ENCODE measurements at places on chromosomes 16 and 17.

DNA sequence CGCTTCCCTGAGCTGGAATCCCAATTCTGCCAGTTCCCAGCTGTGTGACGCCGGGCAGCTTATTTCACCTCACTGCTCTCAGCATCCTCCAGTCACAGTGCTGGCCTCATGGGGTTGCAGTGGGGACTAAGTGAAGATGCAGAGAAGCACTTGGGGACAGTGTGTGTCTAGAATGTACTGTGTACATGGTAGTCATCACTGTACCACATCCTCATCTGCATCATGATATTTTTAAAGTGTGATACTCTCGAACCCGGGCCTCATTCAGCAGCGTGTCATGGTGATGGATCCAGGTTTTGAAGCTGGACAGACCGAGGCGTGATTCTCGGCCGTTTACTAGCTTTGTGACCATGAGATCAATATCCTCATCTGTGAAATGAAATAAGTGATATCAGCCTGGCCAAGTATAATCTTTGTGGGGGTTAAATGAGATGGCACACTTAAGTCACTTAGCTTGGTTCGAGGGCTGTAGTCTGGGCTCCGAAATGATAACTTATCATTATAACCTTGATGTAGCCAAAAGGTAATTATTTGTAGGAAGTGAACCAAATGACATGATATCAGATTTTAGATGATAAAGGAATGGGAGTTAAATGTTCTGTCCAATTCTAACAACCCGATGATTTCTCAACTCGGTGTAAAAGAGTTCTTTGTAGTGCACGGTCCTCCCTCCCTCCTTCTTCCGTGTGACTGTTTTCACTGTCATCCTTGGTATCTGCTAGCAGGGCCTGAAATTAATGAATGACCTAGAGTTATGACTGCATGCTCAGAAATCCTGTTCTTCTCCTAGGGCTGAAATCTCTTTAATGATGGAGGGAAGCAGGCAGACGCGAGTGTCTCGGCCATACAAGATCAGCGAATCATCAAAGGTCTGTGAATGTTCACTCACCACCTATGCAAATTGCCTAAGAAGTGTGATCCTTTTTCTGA is 2.0 kb downstream of the KLHL36 start:
- no peak for DNase-seq

DNA sequence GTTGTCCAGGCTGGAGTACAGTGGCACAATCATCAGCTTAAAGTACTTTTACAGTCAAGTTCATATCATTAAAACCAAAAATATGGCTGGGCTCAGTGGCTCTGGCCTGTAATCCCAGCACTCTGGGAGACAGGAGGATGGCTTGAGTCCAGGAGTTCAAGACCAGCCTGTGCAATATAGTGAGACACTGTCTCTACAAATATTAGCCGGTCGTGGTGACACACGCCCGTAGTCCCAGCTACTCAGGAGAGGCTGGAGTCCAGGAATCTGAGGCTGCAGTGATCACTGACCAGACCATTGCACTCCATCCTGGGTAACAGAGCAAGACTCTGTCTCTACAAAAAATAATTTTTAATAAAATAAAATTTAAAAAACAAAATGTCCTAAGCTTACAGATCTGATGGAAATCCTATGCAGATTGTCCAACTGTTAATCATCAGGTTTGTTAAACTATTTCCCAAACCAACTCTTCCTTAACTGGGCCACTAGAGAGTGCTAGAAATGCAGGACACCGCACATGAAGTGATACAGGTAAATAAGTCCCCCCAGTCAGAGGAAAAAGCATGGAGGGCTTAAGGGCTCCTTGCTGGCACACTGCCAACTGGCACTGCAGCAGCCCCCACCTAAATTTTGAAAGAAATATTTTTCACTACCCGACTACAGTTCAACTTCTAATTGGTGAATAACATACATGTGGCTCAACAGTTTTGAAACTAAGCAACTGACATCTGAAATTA is 2.8 kb downstream of the USP22 start:
- DNase-seq, result peak; percentile 33

GRCh38 chr16:25910971-25911370 is 219.2 kb downstream of the HS3ST4 start:
- DNase-seq, result no peak

GRCh38 chr16:23491490-23492391 is 18.6 kb downstream of the GGA2 start:
- no peak for DNase-seq

DNA sequence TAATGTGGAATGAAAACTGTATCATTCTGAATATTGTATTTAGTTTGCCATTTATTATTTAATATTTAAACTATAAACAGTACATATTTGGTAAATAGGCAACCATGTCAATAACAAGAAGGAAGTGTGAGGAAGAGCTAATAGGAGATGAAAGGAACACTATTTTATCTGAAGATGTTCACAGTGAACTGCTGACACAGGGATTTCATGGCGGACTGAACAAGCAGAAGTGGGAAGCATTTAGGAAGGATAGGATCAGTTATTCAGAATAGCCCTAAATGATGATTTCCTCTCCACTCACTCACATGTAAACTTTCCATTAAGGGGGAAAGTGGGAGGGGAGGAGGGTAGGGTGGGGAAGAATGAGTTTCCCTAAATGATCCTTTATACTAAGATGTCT is 682.4 kb downstream of the TOX3 start:
- DNase-seq, result no peak

- DNase-seq, result no peak
Measured at GRCh38 chr17:5509482-5509881, 23.1 kb downstream of the MIS12 start.

DNA sequence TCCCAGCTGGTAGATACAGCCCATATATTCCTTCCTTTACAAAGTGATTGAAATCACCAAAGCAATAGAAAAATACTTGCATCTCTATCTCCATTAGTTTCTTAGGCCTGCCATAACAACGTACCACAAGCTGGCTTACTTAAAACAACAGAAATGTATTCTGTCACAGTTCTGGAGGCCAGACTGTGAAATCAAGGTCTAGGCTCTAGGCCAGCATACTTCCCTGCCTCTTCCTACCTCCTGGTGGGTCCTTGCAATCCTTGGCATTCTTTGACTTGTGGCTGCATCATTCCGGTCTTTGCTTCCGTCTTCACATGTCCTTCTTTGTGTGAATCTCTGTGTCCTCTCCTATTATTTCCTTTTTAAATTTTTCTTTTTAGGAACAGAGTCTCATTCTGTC is 62.5 kb downstream of the ERCC4 start:
- DNase-seq, result no peak

DNA sequence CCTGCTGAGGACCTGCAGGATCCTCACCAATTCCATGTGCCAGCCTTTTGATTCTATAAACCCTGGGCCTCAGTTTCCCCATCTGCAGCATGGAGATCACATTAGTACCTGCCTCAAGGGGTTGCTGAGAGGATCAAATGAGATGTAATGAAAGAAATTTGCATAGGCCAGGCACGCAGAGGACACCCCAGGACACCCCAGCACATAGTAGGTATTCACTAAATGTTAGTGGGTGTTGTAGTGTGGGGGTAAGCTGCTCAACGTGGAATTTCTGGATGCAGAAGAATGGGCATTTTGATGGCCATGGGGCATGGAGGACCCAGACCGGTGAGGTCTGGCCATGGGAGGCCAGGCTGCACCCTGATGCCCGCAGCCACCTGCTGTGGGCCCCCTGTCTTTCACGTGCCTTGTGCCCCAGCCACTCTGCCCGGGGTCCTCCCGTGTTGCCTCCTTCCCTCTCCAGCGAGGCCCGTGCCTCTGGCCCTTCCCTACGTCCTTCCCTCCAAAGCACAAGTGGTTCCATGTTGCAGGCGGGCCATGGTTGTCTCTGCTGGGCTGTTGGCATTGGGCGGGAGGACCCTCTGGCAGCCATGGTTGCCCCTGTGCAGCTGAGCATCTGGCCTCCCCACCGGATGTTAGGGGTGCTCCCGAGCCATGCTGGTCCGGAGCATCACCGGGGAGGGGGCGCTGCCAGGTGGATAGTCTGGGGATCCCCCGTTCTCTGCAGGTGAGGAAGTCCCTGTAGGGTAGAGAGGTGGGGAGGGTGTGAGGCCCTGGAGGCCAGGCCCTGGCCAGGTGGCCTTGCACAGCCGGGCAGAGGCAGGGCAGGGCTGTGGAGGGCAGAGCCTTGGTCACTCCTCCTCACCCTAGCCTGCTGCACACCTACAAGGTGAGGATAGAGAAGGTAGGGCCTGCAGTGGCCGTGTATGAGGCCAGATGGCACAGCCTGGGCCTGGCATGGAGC is 8.6 kb downstream of the MAP2K3 start:
- no peak for DNase-seq

GRCh38 chr16:79902351-79902750 is 301.8 kb upstream of the MAF start:
- no peak for DNase-seq

DNA sequence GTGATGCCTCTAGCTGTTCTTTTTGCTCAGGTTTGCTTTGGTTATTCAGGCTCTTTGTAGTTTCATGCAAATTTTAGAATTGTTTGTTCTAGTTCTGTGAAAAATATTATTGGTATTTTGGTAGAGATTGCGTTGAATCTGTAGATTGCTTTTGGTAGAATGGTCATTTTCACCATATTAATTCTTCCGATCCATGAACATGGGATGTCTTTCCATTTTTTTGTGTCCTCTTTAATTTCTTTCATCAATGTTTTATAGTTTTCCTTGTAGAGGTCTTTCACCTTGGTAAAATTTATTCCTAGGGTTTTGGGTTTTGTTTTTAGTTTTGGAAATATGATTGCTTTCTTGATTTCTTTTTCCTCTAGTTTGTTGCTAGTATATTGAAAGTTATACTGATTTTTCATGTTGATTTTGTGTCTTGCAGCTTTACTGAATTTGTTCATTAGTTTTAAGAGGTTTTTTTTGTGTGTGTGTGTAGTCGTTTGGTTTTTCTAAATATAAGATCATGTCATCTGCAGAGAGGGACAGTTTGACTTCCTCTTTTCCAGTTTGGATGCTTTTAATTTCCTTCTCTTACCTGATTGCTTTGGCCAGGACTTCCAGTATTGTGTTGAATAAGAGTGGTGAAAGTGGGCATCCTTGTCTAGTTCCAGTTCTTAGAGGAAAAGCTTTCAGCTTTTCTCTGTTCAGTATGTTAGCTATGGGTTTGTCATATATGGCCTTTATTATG is 42.4 kb downstream of the NSRP1 start:
- DNase-seq, result no peak

DNA sequence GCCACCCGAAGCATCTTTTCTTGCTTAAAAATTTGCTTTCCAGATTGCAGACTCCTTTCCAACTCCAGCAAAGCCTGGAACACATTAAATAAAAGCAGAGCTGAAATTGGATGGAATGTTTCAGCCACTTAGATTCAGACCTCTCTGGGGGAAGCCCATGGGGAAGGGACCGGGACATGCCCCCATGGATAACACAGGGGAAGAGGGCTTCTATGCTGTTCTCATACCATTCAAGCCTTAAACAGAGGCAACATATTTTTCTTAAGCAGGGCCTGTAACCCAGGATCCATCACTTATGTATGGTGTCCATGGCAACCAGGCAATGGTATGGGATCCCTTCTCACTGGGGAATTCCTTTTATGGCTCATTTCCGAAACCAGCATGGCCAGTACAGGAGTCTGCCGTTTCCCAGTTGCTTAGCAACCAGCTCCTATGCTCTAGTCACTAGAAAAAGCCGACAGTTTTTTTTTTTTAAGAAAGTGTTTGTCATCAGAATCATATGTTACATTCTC is 62.0 kb upstream of the MARCHF10 start:
- DNase-seq, result no peak

All from activated CD4-positive, alpha-beta T cell treated with anti-CD3 and anti-CD28 coated beads for 4 hours (primary cell).